Femur (tissue), 1 donor: ENCODE measurements at places on chromosomes 3 and 15.

- DNase-seq = no peak
These were observed 2.5 kb downstream of the SHF start for GRCh38 chr15:45185069-45185779.

DNA sequence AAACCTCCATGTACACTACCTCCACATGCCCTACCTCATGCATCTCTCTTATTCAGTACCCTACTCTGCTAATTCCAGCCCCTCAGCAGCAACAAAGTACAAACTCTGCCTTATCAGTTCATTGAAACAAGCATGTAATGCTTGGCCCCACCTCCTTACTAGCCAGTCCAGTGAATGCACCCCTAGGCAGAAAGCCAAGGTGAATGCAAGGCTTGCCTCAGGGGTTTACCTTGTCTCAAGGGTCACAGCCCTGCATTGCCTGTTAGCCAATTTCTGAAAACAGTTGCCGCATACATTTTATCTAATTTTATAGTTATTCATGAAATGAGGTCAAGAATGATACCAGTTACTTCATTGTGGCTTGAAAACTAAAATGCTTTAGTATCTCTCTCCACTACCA, 576.4 kb downstream of the FHIT start:
- DNase-seq = no peak

GRCh38 chr15:52308446-52309153, 13.0 kb upstream of the MYO5C start:
- DNase-seq = no peak

DNA sequence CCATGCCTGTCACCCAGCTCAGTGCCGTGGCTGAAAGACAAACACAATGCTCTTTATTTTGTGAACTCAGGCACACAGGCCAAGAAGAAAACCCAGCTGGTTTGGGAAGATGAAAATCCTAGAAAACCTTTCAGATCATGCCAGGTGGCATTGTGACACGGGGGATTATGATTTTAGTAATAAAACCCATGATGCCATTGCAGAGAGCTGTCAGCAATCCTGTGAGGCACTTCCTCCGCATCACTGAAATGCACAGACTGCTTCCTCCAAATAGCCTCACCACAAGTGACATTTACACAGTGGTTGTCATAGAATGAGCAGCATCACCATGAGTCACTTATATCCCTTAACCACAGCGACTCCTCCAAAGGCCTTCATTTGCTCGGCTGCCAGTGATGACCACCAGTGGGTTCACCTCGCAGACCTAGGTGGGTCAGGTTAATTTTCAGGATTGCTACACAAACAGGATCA, 22.7 kb downstream of the ABHD6 start:
- peak; percentile 29 for DNase-seq

GRCh38 chr3:71389911-71390573, 193.5 kb downstream of the FOXP1 start:
- DNase-seq = peak; percentile 86

GRCh38 chr3:195151866-195152541, 119.0 kb downstream of the XXYLT1 start:
- DNase-seq = no peak

DNA sequence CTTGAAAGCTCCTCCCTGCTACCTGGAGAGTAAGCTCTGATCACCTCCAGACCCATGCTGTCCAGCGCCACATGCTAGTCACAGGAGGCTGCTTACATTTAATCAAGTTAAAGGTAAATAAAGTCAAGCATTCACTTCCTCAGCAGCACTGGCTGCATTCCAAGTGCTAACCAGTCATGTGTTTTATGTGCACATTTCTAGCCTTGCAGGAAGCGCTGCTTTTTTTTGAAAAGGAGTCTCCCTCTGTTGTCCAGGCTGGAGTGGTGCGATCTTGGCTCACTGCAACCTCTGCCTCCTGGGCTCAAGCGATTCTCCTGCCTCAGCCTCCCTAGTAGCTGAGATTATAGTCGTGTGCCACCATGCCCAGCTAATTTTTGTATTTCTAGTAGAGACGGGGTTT, 279.2 kb downstream of the GABRG3 start:
- no peak for DNase-seq

- DNase-seq = peak; percentile 88
These were observed 322.1 kb downstream of the MEX3B start for GRCh38 chr15:81723701-81724100.

DNA sequence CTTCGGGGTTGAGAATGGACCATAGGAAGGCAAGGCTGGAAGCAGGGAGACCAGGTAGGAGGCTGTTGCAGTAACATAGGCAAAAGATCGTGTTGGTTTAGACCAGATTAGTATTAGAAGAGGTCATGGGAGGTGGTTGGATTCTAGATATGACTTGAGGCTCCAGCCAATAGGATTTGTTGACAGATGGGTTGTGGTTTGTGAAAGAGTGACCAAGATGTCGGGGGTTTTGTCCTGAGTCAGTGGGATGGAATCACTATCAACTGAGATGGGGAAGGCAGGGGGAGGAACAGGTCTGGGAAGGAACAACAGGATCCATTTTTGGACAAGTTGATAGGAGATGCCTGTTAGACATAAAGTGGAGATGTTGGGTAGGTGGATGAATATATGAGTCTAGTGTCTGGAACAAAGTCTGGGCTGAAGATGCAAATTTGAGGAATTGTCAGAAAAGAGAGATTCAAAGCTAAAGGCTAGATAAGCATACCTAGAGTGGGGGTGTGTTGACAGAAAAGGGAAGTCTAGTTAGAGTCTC, 95.5 kb upstream of the NPHP3 start:
- DNase-seq = no peak

DNA sequence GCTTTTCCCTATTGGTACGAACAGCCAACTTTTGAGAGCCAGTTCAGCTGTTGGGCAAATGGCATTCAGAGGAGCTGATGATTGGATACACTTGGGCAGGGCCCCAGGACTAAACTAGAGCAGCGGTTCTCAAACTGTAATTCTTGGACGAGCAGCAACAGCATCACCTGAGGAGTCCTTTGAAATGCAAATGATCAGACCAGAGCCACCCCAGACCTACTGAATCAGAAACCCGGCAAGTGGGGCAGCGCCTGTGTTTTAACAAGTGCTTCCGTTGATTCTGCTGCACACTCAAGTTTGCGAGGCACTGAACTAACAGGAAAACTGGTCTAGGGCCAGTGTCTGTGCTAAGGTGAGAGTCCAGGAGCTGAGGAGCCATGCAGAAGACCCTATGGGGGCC, 239.7 kb downstream of the UACA start:
- DNase-seq = peak; percentile 9

DNA sequence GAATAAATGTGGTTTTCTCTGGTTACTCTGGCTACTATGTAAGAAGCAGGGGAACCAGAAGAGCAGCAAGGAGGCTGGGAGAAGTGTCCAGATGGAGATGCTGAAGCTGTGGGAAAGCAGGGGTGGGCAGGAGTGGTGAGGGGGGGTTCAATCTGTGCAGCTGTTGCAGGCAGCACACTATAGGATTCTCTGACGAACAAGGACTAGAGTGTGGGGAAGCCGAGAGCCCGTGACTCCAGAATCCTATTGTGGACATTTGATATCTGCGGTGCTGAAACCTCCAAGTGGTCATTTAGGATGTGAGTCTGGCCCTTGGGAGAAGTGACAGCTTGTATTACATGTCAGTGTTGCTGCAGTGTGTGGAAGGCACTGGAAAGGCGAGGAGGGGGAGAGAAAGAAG, 60.5 kb downstream of the GABRB3 start:
- no peak for DNase-seq

- no peak for DNase-seq
These were observed 83.3 kb downstream of the EDEM1 start for GRCh38 chr3:5270666-5271371.
